ENCODE measurements at places on chromosomes 12 and 14. TPM values are rescaled to one million over a fixed set of nuclear protein-coding genes. Genes with fewer than 3 reads are reported as not detected.

Gene TAS2R31
- total RNA-seq: 3.3 TPM

Gene PROX2
- total RNA-seq: not detected

Gene CAPS2
- 11.3 TPM for total RNA-seq

- peak; percentile 50 for DNase-seq
Measured at GRCh38 chr12:127262615-127263014, 1004.4 kb upstream of the TMEM132C start.

- no peak for DNase-seq
Measured at GRCh38 chr14:68951800-68952530, 27.1 kb downstream of the ACTN1 start.

DNA sequence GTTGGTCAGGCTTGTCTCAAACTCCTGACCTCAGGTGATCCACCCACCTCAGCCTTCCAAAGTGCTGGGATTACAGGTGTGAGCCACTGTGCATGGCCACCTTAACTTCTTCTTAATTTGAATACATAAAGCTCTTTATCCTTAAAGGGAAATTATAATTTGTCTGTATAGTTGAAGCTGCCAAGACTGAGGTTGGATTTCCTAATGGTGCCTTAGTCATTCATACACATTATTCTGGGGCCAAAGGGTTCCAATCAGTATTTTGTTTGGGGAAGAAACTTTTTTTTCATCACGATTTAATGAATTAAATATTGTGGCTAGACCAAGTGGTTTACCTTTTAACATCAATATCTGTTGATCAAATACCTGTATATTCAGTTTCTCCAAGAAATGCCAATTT is 135.9 kb downstream of the SYT1 start:
- DNase-seq: no peak

DNA sequence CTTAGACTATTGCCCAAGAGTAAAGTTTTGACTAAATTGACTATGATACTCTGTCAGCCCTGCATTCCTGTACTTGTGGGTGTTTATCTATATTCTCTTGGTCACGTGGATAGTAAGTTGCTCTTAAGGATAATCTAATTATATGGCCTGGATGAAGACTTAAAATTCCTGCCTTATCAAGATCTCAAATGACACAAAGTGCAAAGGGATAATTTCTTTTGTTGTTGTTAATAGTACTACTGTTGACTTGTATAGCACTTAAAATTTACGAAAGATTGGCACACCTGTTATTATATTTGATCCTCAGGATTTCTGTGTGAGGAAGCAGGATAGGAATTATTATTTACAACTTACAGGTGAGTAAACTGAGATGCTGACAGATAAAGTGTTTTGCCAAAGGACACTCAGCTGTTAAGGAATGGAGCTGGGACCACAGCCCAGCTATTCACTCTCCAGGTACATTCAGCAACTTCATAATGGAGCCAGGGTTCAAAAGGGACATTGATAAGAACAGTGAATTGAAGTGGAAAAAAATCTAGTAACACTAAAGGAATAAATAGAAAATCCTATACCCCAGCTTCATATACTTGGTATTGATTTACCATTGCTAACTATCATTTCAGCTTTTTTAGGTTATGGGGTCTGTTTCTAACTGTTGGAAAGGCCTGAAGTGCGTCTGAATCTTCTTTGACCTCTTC is 53.4 kb upstream of the EVL start:
- no peak for DNase-seq

DNA sequence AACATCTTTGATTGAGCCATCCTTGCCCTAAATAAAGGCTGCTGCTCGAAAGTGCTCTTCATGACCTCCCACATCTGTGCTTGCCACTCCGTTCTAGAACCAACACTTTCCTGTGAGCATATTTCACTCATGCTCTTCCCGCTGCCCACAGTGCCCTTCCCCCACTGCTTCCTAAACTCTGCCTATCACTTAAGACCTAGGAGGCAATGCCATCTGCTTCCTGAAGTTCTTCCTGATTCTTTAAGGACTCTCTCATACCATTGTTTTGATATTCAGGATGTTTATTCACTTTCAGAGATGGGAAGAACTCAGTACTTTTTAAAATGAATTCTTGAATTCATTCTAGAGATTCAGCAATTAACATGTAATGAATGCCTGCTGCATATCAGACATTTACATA is 49.9 kb downstream of the ZFYVE21 start:
- DNase-seq: no peak

DNA sequence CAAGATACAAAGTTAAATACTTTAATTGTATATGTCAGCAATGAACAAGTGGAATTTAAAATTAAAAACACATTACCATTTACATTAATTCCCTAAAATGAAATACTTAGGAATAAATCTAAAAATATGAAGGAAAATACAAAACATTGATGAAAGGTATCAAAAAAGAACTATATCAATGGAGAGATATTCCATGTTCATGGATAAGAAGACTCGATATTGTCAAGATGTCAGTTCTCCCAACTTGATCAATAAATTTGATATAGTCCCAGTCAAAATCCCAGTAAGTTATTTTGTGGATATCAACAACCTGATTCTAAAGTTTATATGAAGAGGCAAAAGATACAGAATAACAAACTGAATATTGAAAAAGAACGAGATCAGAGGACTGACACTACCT is 33.5 kb downstream of the GPR68 start:
- no peak for DNase-seq

DNA sequence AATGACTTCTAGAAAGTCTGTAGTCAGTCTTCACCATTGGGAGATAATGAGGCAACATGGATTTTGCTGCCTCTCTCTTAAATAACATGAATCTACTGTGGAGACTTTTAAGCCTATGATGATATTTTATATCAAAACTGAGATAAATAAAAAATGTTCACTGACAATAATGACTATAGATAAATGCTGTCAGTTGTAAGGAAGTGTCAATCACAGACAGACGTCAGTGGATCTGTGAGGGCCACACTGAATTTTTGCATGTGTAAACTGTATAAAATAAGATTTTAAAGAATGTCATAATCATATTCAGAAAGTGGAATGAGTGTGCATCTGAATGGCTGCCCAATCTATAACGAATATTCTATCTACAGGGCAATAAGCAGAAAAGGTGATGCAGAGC is 364.0 kb downstream of the NRXN3 start:
- DNase-seq: no peak

DNA sequence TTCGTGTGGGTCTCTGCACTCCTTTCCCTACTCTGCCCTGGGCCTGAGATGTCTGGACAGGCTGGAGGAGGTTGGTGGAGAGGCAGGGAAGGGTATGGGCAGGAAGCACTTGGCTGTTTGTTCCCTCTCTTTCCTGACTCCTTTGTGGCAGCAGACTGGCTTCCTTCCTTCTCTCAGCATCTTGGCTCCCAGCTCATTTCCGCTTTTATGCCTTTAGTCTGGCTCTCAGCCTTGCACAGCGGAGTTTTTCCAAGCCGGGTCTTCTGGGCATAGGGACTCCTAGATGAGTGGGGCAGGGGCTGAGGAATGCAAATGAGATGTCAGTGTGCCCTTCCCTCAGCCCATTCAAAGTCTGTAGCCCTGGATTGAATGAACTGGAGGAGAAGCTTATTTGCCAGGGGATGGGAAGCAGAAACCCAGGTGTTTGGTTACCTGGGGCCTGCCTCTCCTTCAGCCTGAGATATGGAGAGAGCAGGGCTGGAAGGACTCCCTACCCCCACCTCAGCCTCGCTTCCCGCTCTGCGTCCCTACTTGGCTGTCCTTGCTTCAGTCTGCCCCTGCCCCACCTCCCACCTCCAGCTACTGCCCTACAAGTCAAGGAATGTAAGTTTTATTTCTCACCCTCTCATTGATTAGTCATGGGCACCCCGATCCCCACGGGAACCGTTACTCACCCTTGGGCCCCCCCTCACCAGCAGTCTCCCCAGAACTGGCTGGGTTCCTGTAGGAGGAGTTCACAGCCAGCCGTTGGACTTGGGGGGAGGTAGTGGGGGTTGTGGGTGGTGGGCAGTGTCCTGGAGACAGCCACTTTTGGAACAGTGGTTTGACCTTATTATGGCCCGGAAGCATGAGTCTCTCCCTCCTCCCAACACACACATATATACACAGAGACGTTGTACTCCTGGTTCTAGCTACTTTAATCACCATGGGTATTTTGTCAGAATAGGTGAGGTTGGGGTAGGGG is 9.3 kb upstream of the ITGA5 start:
- DNase-seq: no peak

DNA sequence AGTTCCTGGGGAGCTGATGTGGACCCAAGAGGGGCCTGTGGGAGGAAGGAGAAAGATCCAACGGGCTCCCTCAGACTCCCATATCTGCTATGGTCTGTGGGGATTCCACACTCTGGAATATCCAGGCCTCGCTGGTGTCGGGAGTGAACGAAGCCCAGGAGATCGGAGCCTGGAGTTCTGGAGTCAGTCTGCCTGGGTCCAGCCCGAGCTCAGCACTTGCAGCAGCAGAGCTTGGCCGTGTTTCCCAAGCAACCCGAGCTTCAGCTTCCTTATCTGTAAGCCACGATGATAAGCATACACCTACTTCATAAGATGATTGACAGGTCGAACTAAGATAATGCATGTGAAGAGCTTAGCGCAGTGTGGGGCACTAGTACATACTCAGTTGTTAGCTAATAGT is 10.1 kb downstream of the LTBP2 start:
- no peak for DNase-seq
